Thyroid gland (tissue), 4 donors: ENCODE measurements at places on chromosomes 1 and 21.
A peak's percentile ranks its signal among the peaks of the same experiment; 100 is the strongest.

- no peak for DNase-seq
Observed at GRCh38 chr1:241972703-241973369, 15.3 kb downstream of the BECN2 start.

GRCh38 chr1:230407351-230407750, 18.8 kb downstream of the PGBD5 start:
- no peak for DNase-seq

DNA sequence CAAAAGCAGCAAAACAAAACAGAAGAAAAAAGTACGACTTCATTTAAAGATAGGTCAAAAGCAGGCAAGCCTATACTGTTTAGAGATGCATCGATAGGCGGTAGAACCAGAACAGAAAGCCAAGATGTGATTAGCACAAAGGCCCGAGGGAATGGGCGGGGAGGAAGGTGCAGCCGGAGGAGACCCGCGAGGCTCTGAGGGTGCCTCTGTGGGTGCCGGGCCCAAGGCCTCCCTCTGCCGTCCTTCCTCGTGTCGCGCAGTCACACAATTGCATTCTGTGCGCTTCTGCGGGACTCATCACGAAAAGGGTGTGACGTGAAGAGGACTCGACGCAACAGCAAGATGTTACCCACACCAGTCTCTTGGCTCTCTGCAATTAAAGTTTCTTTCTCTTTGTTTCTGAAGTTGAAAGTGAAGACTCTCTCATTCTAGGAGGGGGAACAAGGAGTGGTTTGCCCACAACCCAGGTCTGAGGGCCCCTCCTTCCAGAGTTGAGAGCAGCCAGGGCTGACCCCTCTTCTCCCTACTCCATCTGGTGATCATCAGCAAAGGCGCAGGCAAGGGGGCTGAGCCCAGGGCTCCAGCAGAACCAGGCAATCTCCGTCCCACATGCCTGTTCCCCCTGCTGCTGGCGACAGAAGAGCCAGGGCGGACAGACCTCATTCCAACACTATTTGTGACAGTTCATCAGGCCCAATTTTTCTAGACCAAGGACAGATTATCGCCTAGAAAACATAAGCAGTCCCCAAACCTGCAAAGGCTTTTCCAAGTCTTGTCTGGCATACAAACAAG, 41.0 kb downstream of the NPHP4 start:
- DNase-seq = no peak

DNA sequence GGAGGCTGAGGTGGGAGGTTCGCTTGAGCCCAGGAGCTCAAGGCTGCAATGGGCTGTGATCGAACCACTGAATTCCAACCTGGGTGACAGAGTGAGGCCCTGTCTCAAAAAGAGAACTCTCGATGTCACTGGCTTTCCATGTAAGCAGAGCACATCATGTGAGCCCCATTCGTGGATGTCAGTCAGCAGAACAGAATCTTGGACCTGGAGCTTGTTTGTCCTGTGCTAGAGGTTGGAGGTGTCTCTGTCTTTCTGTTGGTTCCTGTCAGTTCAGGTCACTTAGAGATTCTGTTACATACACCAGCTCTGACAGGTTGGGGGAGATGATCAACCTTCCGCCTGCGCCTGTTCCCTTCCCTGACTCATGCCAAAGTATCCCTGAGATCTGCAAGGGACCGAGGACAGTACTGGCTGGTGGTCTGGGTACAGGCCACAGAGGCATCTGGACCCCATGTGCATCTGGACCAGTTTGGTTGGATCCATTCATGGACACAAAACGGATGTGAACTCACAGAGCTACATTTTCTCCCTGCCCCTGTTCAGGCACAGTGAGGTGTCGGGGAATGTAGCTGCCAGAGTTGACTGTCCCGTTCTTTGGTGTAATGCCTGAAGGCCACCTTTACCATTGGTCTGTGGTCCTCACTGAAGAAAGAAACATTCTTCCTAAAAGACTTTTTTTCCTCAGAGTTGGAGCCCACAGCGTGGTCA, 10.0 kb downstream of the ARF1 start:
- DNase-seq = no peak

DNA sequence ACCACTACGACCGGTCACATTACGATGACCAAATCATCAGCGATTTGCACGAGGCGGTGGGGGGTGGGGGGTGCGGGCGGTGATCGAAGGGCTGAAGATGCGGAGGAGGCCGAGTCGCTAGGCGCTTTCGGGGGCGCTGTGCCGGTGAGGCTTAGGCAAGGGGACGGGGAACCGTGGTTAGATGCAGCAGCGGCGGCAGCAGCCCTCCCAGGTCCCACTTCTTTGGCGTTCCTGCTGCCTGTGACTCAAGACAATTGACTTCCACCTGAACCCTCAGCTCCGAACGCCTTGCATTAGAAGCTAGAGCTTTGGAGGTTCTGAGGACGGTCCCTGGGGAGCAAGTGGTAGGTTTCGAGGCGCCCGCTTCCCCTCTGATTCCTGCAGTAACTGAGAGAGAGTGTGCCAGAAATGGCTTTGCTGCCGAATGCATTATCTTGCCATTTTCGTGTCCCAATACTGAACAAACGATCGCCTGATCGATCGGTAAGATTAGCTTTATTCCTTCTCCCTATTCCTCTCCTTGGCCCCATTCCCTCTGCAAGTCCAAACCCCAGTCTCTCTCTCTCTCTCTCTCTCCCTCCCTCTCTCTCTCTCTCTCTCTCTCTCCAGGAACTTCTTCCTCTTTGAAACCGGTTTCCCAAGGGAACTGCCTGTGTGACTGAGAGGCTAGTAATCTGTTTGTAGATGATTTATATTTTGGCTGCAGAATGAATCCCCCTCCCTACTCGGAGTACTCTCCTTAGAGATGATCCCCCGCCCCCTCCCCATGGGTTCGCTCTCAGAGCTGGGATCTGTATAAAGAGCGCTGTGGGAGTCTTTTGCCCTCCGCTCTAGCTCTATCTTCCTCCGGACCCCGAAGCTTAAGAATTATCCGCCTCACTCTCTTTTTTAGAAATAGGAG, 735 bp upstream of the BRINP3 start:
- DNase-seq = no peak

- no peak for DNase-seq
Observed at GRCh38 chr21:18191139-18191538, 53.5 kb upstream of the CHODL start.

- DNase-seq = no peak
Observed at GRCh38 chr1:199297887-199298286, 659.0 kb downstream of the PTPRC start.

DNA sequence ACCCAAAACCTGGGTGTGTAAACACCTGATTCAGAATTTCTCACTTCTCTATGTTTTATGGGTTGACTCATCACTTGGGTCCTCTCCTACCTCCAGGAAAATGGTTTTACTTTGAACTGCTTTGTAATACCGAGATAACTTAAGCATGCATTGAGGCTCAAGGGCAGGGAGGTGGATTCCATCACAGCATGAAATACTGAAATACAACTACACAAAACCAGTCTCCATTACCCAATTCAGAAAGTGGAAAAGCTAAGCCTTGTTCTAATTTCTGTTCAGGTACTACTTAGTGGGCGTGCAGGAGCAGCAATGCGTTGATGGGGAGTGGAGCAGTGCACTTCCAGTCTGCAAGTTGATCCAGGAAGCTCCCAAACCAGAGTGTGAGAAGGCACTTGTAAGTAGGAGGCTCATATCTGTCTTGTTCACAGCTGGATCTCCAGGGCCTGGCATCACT, 6.1 kb upstream of the C4BPA start:
- DNase-seq = no peak

GRCh38 chr1:200905411-200906052, 10.8 kb downstream of the INAVA start:
- no peak for DNase-seq

DNA sequence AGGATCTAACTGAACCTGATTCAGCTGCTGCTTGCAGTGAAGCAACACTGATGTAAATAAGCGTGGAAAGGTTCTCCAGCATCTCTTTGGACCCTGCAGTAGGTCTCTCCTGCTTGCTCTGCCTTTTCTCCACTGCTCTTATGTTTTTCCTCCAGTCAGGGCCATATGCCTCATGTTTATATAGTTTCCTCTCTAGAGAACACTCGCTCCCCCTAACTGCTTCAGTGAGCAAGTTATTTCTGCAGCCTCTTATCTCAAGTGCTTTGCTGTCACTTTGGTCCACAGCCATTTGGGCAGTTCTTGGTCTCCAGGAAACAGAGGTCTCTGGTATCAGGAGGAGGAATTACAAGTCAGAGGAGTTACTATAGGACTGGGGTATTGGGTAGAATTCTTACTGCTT, 5.3 kb downstream of the PRUNE1 start:
- DNase-seq = peak; percentile 84

DNA sequence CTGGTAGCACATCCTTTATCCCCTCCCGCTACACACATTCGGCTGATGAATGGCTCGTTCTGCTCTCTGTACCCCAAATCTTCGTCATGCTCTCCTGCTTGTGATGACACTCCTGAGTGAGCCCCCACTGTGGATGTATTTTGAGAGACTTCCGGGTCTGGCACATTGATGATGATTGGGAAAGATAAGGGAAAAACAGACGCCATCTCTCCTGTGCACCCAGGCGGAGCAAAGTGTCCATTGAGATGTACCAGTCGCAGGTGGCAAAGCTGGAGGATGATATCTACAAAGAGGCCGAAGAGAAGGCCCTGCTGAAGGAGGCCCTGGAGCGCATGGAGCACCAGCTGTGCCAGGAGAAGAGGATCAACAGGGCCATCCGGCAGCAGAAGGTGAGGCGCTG, 27.9 kb upstream of the EFHD2 start:
- no peak for DNase-seq

GRCh38 chr1:186790101-186790500, 38.6 kb upstream of the PLA2G4A start:
- no peak for DNase-seq

GRCh38 chr1:6262555-6263420, 1.9 kb upstream of the GPR153 start:
- no peak for DNase-seq

DNA sequence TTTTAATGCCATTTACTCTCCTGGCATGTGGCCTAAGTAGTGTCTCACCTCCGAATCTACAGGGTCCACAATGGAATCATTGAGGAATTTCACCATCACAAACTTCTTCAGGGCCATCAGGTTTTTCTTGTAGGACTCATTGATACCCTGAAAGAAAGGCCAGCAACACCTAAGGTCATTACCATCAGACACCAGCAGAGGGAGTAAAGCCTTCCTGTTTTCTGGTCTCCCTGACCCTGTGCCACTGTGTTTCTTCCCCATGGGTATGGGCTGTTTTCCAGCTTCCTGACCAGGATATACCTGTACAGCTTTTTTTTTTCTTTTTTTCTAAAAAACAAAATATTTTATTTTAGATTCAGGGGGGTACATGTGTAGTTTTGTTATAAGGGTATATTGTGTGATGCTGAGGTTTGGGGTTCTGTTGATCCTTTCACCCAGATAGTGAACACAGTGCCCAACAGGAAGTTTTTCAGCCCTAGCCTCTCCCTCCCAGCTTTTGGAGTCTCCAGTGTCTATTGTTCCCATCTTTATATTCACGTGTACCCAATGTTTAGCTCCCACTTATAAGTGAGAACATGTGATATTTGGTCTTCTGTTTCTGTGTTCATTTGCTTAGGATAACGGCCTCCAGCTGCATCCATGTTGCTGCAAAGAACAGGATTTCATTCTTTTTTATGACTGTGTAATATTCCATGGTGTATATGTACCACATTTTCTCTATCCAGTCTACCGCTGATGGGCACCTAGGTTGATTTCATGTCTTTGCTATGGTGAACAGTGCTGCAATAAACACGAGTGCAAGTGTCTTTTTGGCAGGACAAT, 18.3 kb downstream of the PPT1 start:
- DNase-seq = peak; percentile 37

GRCh38 chr1:220425852-220426251, 102.1 kb upstream of the MARK1 start:
- DNase-seq = no peak

DNA sequence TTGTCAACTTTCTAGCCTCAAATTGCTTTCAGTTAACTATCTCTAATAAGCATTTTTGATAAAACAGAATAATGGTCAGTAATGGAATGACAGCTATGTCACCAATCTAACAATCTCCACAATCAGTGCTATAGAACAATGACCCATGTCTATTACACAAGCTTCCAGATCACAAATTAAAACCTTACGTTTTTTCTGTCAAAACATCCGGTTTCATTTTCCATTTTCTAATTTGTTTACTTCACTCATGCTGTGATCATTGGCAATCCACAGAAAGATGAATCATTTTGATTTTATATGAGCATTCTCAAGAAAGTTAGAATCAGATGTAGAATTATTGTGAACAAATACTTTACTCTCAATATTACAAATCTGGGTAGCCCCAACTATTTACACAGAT, 80.3 kb downstream of the KCNT2 start:
- DNase-seq = no peak

DNA sequence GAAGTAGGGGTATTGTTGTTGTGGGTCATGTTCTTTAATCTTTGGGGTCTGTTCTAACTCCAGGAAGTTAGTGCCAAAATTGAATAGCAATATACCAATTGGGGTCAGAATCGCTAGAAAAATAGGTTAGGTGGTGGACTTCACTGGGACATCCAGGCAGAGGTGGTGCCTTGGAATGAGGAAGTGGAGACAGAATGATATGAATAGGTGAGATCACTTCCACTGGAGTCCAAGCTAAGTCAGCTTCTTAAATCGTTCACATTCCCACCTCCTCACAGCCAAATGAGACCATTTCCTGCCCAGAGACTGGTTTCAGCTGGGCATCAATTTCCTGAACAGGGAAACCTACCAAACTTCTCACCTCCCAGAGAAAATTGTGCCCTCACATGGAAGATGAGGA, 137.8 kb upstream of the RAB4A start:
- no peak for DNase-seq

DNA sequence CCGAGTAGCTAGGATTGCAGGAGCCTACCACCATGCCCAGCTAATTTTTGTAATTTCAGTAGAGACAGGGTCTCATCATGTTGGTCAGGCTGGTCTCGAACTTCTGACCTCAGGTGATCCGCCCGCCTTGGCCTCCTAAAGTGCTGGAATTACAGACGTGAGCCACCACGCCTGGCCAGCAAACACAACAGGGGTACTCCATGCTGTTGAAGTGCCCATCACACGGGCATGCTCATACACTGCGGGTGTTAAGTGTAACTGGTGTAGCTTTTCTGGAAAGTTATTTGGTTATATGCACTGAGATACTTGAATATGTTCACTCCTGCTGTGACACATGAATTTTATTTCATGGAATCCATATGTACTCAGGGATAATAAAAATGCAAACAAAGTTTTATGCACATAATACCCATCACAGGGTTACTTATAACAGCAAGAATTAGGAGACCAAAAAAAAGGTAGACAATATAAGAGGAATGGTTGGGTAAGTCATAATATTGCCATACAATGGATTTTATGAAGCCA, 9.2 kb downstream of the SRSF4 start:
- DNase-seq = no peak

GRCh38 chr1:34685225-34685624, 69.6 kb upstream of the GJB5 start:
- DNase-seq = no peak
